Peyer's patch (tissue), 4 donors: ENCODE measurements at places on chromosomes 11 and 22. TPM values are rescaled to one million over a fixed set of nuclear protein-coding genes. Genes with fewer than 3 reads are reported as not detected.
A peak's percentile ranks its signal among the peaks of the same experiment; 100 is the strongest.

OR8H1 gene
- total RNA-seq: not detected

MUC2 gene
- total RNA-seq: 1,165 TPM

HTR3A gene
- total RNA-seq: not detected

DNA sequence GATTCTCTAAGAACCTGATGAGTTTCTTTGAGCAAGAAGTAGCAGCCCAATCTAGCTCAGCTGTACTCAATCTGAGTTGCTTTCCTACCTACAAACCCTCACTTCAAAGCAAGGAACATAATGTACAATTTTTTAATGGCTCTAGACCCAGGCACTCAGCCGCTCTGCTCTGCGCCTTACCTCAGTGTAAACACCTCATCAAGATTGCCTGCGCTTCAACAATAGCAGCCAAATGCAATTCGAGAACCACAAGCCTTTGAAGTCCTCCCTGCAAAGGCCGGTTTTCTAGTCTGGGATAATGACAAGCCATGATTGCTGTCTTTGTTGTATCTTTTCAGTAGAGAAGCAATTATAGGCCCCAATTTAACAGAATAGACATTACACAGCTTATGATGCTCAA, 38.0 kb downstream of the JHY start:
- no peak for DNase-seq

GRCh38 chr11:58027341-58027740, 3.4 kb upstream of the OR6Q1 start:
- no peak for DNase-seq

GRCh38 chr22:37309211-37310074, 27.1 kb downstream of the CYTH4 start:
- peak; percentile 80 for DNase-seq

GRCh38 chr11:116217006-116217405, 555.8 kb downstream of the BUD13 start:
- peak; percentile 64 for DNase-seq

DNA sequence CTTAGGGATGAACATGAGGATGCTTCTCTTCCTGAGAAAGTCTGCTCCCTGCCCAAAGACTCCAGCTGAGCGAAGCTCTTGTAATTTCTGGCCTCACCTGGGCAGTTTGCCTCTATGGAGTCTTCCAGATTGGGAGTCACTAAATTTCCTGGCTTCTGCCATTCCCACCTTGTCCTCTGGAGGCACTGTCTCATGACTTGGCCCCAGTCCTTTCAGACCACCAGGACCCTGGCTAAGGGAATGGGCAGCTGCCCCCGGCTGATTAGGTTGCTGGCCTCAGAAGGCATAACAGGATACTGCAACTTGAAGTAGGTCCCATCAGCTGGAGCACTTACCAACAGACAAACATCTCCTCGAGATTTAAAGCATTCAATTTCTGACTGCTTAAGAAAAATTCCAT, 128.1 kb upstream of the SPON1 start:
- no peak for DNase-seq

GRCh38 chr11:13701506-13701905, 33.0 kb downstream of the FAR1 start:
- no peak for DNase-seq
